Nephron progenitor cell (in vitro differentiated cells): ENCODE measurements at places on chromosomes 2 and 18.

DNA sequence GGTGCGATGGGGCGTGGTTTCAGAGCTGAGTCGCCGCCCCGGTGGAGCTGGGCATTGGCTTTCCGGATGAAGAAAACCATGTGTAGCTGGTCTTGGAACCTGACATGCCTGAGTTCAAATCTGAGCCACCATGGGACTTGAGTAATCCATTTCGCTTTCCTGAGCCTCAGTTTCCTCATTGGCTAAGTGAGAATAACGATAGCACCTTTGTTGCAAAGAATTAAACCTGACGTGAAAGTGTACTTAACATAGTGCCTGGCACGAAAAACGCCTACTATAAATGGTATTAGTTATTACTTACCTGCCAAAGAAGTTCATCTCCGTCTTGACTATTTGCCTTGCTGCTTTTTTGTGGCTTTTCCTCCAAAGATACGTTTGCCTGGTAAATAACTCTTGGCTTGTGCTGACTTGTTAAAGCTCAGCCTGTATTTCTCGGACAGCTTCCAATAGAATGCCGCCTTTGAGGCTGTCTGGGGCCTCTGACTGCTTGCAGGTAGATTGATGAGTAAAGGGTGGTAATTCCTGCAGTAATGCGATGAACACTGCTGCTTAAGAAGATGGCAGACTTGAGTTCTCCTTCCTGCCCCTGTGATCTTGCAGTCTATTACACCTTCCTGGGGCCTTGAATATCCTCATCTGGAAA, 1.3 kb downstream of the CDCA7 start:
- DNase-seq, result peak; percentile 58

GRCh38 chr2:236663287-236664101, 93.9 kb downstream of the ACKR3 start:
- no peak for DNase-seq

GRCh38 chr2:198314559-198315153, 510.3 kb downstream of the PLCL1 start:
- DNase-seq, result no peak

DNA sequence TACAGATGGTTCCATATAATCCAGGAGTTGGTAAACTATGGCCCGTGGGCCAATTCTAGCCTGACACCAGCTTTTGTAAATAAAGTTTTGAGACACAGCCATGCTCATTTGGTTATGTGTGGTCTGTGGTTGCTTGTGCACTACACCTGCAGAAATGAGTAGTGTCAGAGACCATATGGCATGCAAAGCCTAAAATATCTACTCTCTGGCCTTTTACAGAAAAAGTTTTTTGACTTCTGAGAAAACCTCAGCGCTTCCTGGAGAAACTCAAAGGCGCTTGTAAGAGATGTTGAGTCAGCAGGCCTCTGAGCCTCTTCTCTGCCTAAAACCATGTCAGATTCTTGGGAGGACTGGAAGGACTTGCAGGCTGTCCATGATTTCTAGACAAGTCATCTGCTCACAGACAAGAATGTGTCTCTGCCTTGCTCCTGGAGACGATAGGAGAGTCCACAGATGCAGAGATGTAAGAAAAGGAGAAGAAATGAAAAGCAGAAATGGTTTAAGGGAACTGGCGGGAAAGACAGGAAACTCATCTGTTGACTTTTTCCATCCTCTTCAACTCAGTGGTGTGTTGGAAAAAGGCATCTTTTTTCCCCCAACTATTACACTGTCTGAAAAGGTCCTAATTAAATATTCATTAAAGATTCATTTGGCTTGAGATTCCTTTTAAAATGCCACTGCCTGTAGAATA, 5.2 kb downstream of the TTC39C start:
- DNase-seq, result no peak

DNA sequence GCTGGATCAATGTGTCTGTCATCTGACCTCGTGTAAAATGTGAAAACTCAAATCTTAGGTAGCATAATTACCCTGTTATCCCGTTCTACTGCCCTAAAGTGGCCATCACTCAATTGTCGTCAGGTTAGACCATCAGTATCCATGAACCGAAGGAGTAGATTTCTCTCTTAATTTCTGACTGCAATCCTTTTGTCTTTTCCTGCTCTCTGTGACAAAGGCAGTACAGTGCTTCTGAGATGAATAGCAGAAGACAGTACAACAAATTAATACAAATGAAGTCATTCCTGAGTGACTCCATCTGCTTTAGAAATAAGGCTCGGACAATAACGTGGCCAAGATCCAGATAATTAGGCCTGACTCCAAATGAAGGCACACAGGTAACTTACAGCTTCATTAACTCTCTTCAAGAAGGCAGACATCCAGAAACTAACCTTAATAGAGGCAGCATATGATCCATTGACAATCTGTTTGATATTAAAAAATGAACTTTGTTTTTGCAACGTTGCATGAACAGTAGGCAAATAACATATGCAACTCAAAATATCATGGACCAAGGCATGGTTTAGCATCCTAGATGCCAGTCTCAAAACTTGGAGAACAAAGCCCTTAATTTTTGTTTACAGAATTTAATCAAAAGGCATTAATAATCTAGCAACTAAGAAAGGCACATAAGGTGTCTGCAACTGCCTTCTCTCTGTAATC, 96.7 kb upstream of the CDH20 start:
- DNase-seq, result no peak

DNA sequence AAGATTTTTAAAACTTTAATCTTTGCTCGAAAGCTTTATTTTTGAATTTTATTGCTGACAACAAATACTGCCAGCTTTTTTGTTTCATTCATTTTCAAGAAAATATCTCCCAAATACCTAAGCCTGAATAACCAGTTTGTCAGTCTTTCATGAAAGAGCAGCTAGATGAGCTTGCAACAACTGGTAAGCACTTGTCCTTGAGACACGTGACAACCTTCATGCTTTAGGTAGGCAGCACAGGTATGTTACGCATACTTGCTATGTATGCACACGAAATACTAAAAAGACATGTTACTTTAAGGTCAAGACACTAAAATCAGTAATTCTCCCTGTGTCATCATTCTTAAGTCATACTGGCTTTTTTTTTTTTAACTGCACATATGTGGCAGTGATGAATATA, 12.3 kb downstream of the CEBPZ start:
- no peak for DNase-seq

DNA sequence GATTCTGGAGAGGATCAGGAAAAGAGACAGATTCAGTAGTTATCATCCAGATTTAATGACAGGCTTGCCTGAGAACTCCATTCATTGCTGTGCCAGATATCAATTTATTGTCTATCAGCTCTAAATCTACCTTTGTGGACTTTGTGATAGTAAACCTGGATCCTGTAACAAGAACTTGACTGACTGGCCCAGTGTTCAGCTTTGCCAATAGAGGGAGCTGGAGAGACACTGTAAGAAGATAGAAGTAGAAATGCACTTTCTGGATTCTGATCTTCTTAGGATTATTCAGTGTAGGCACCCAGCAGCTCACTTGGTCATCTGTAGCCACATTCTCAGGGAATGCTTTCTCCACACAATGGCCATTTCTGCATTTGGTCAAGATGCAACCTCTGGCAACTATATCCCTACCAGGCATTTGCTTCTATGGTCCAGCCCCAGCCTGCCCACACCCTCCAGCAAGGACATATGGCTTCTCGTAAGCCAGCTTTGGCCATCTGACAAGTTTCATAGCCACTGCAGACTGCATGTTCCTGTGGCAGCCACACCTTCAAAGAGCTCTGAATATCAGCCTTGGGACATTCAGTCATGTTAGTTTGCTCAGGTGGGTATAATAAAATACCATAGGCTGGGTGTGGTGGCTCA, 6.1 kb upstream of the SERPINB8 start:
- DNase-seq, result no peak

DNA sequence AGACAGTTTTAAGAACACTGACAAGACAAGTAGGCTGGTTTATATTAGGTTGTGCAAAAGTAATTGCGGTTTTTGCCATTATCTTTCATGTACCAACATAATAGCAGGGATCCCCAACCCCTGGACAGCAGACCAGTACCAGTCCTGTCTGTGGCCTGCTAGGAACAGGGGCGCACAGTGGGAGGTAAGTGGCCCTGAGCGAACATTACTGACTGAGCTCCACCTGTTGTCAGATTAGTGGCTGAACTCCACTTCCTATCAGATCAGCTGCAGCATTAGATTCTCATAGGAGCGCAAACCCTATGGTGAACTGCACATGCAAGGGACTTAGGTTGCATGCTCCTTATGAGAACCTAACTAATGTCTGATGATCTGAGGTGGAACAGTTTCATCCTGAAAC, 921.9 kb downstream of the CCDC85A start:
- no peak for DNase-seq

GRCh38 chr2:223225266-223225665, 173.3 kb downstream of the KCNE4 start:
- DNase-seq, result no peak

DNA sequence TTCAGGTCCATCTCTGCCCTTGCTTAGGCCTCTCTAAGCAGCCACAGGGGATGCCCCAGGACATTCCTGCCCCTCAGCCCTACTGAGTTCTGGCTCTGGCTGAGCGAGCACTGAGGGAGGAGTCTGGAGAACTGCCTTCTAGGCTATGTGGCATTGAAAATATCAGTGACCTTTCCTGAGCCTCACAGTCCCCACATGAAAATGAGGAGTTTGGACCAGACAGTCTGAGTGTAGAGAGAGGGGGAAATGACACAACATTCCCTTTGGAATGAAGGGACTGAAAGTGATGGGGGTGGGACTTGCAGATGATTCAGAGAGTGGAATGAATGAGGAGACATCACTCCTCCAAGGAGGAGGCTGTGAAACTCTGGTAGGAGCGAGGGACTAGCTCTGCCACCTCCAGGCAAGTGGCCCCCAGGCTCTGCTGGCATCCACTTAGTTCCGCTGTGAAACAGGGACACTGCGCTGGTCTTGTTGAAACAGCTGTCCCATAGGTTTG, 8.0 kb downstream of the TNS1 start:
- no peak for DNase-seq

GRCh38 chr2:96412307-96413258, 77.0 kb downstream of the NCAPH start:
- no peak for DNase-seq

DNA sequence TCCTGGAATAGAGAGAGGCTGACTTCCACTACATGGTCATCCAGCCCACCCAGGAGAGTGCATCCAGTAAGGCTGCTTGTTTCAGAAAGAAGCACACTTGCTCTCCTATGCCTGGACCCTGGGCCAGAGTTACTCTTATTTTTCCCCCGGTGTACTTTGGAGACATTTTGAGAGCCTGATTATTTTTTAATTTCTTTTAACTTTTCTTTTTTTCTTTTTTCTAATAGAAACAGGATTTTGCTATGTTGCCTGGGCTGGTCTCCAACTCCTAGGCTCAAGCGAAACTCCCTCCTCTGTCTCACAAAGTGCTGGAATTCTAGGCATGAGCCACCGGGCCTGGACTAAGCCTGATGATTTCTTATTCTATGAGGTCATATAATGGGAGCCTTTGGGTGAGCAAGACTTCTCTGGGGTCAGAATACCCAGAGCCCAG, 62.2 kb downstream of the RPL37A start:
- no peak for DNase-seq

DNA sequence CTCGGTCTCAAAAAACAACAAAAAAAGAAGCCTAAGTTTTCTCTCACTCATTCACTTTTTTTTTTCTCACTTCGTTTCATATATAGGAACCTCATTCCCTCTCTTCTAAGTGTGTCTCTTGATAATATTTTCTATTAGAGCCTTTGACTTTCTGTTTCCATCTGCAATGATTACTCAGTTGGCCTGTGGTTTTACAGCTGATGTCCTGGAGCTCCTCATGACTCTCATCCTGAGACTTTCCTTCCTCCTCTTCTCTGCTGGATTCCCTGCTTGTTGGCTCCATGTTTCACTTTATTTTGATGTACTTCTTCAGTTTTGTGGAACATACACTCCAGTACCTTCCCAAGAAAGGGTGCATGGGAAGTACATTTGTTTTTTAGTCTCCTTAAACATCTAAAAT, 154.2 kb upstream of the GATA6 start:
- DNase-seq, result no peak

- no peak for DNase-seq
These were observed 1626.3 kb upstream of the CELF4 start for GRCh38 chr18:39191931-39192330.
